ENCODE measurements at places on chromosomes 13 and 19.

DNA sequence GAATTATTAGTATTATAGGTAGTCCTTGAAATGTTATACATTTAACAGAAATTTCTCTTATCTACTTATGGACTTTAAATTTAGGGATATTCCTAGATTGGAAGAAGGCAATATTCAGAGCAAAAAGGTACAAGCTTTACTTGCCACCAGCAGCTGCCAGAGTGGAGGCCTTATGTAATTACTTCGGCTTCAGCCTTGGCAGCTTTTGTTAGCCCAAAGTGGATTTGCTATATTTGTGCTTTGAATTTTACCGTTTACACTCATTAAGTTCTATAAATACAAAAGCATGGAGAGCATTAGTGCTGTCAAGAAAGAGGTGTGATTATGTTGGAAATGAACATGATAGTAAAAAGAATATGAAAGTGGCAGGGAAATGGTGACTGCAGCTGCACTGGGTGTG, 319.9 kb downstream of the ATP8A2 start:
- no peak for DNase-seq

GRCh38 chr13:111657013-111657412, 336.6 kb downstream of the TEX29 start:
- DNase-seq = no peak

GRCh38 chr13:58660826-58661225, 1029.3 kb downstream of the PCDH17 start:
- no peak for DNase-seq

GRCh38 chr19:43812688-43813087, 10.4 kb upstream of the LYPD5 start:
- DNase-seq = peak; percentile 22

DNA sequence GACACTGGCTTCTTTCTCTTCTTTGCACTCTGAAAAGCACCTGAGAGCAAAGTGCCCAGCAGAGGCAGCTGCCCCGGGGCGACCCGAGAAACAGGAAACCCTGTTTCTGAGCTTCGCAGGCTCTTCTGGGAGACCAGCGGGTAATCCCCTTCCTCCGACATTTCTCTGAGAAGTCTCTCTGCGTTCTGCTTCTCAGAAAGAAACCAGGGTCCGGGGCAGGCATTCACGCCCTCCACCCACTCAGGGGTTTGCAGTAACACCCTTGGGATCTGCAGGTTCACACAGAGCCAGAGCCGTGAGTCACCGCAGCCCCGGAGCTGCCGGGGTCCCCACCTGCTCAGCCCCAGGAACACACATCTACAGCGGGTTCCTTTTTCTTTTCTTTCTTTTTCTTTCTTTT, 86.0 kb downstream of the GADD45B start:
- peak; percentile 86 for DNase-seq

DNA sequence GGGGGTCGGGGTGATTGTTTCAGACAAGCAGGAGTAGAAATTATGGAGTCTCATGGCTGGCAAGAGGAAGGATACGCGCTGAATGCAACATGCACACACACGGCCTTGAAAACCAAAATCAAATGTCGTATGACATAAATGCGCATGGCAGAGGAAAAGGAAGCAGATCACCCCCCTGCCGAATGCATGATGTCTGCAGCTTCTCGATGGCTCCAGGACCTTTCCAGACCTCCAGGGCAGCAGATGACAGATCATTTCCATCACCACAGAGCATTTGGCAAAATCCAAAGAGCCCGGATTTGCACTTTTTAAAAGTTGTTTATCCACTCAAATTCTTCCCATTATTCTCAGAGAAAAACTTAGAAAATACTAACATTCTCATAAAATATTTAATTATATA, 211.7 kb downstream of the NHLRC3 start:
- DNase-seq = no peak

GRCh38 chr13:51478418-51479198, 25.8 kb upstream of the INTS6 start:
- no peak for DNase-seq

DNA sequence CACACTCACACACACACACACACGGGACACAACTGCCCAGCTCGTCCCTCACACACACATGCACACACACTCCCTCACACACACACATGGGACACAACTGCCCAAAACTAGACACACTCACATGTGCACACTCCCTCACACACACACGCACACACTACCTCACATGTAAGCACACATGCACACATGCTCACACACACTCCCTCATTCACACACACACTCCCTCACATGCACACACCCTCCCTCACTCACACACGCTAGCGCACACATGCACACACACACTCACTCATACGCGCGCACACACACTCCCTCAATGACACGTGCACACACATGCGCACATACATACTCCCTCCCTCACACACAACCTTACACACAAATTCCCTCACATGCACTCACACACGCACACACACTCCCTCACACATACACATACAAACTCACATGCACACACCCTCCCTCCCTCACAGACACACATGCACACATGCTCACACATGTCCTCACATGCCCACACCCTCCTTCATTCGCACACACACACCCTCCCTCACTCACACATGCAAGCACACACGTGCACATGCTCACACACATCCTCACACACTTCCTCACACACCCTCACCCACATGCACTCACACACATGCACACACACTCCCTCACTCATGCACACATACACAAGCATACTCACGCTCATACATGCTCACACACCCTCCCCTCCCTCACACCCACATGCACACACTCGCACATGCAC, 9.0 kb upstream of the RASA3 start:
- DNase-seq = no peak

GRCh38 chr19:8398311-8398771, 8.2 kb downstream of the RAB11B start:
- DNase-seq = no peak

DNA sequence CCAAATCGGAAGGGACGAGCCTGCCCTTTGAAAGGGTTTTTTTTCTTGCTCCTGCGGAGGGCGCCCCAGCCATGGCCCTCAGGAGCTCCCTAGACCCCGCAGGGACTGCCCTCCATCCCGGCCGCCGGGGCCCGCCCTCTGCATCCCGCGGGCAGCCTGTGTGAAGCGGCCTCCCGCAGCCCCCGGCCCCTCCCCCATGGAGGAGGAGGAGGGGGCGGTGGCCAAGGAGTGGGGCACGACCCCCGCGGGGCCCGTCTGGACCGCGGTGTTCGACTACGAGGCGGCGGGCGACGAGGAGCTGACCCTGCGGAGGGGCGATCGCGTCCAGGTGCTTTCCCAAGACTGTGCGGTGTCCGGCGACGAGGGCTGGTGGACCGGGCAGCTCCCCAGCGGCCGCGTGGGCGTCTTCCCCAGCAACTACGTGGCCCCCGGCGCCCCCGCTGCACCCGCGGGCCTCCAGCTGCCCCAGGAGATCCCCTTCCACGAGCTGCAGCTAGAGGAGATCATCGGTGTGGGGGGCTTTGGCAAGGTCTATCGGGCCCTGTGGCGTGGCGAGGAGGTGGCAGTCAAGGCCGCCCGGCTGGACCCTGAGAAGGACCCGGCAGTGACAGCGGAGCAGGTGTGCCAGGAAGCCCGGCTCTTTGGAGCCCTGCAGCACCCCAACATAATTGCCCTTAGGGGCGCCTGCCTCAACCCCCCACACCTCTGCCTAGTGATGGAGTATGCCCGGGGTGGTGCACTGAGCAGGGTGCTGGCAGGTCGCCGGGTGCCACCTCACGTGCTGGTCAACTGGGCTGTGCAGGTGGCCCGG, 815 bp downstream of the MAP3K10 start:
- peak; percentile 38 for DNase-seq

DNA sequence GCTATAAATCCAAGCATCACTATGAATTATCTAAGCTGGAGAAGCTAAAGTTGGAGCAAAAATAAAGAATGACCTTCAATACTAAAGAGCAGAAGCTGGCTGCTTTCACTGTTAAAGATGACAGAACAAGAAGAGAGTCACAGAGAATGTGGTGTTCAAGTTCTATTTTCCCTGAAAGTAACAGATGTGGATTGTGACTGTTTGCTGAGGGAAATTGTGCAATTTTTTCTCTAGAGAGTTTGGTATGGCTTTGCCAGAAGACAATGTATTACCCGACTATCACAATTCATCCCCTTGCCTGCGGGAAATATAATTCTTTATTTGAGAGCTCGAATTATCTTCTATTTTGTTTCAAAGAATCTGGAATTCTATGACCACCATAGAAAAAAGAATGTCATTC, 83.1 kb downstream of the TNFSF13B start:
- DNase-seq = no peak

DNA sequence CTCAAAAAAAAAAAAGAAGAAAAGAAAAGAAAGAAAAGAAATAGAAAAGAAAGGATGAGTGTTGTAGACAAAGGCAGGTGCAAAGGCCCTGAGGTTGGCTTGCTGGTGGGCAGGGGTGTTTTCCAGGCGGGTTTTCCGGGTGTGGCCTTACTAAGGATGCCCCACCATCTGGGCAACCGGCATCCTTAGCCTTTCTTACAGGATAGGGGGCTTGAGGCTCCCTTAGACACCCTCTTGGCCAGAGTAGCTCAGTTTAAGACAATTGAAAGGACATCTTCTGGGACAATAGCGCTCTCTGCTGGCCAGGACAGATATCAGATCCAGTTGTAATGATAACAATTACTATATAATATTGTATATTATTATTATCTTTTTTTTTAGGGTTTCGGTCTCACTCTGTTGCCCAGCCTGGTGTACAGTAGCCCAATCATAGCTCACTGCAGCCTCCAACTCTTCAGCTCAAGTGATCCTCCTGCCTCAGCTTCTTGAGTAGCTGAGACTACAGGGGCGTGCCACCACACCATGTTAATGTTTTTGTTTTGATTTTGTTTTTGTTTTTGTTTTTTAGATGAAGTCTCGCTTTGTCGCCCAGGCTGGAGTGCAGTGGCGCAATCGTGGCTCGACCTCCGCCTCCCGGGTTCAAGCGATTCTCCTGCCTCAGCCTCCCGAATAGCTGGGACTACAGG, 1.4 kb upstream of the QTRT1 start:
- peak; percentile 78 for DNase-seq

All from activated CD4-positive, alpha-beta memory T cell treated with anti-CD3 and anti-CD28 coated beads for 36 hours (primary cell).